Spinal cord (tissue), 10 donors: ENCODE measurements at places on chromosomes 12 and 14.
A peak's percentile ranks its signal among the peaks of the same experiment; 100 is the strongest.

- DNase-seq: peak; percentile 92
These were observed at the start of gene JDP2 for GRCh38 chr14:75427482-75428229. Gene JDP2 (plus strand): TSS chr14:75428022. CDS start chr14:75437921, 9,899 bp downstream.

GRCh38 chr14:96249029-96249428 lies 7.0 kb upstream of the BDKRB1 start:
- no peak for DNase-seq

- DNase-seq: no peak
These were observed 35.2 kb upstream of the SLC38A1 start for GRCh38 chr12:46304070-46304469.

- no peak for DNase-seq
These were observed 275.0 kb upstream of the ATP2B1 start for GRCh38 chr12:89983622-89984021.

GRCh38 chr12:121033625-121034349 lies 5.3 kb downstream of the OASL start:
- DNase-seq: no peak

DNA sequence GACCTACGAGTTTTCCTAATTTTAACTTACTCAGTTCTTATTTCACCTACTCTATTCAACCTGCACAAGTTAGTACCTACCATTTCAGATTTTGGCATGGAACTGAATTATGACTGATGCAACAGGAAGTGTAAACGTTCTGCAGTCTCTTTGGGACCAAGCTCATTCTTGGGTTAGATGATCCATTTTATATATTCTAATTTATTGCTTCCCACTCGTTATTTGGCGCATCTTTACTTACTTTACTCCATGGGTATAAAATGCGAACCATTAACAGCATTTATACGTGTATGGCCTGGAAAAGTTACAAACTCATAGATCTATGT lies 1.0 kb upstream of the EML1 start:
- DNase-seq: no peak

DNA sequence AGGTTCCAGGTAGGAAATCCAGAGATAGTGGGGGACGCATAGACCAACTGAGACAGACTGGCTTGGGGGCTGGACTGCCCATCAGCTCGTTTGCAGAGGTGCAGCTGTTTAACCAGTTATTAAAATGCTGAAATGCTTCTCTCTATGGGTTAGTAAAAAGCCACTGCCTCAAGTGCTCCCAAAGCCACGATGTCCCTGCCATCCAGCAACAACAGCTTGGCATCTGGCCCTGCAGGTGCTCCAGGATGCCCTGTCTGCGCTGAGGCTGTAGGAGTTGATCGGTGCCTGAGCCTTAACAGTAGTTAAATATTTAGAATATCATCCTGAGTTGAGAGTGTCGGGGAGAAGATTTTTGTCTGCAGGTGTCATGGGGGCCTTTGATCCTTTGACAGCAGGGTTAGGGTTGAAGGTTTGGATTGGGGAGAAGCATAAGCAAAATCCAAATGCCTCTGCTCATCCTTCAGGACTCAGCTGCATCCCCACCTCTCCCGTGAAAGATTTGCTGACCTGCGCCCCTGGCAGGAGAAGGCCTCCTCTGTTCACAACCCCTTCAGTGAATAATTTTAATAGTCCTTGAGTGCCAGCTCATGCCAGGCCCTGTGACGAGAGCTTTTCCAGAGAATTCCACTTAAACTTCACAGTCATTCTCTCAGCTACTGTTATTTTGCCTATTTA lies 127.3 kb upstream of the PWP1 start:
- DNase-seq: no peak

DNA sequence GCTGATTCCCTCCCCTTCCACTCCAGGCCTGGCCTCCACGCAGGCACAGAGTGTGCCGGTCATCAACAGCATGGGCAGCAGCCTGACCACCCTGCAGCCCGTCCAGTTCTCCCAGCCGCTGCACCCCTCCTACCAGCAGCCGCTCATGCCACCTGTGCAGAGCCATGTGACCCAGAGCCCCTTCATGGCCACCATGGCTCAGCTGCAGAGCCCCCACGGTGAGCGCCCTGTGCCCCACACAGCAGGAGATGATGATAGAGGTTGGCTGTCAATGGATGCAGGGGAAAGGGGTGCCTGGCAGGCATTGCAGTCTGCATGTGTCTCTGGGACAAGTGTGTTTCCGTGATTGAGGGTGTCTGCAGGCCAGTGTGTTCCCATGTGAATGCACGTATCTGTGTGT lies 18.8 kb downstream of the C12orf43 start:
- DNase-seq: no peak

- DNase-seq: no peak
These were observed 18.0 kb downstream of the ACIN1 start for GRCh38 chr14:23076785-23077408.

DNA sequence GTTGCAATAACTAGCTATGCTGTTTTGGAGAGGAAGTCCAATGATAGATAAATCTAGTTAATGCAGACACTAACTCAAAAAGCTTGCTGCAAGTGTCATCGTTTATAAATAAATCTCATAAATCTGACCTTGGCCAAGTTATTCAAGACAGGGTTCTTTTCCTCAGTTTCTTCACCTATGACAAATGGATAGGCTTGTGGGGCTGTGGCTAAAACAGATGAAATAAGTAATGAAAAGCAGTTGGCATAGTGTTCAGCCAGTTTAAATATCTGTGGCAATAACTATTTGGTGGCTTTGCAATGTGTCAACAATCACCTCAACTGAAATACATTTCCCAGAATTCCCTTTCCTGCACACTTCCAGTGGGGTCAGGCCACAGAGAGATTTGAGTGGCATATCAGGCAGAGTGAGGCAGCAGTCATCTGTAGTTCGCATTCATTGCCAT lies 169.9 kb downstream of the DYRK2 start:
- DNase-seq: no peak

- no peak for DNase-seq
These were observed 303.6 kb upstream of the GARIN6 start for GRCh38 chr12:99343960-99344359.

GRCh38 chr12:5262450-5262849 lies 169.5 kb upstream of the NTF3 start:
- no peak for DNase-seq

- no peak for DNase-seq
These were observed 324.1 kb upstream of the FLRT2 start for GRCh38 chr14:85205875-85206274.

DNA sequence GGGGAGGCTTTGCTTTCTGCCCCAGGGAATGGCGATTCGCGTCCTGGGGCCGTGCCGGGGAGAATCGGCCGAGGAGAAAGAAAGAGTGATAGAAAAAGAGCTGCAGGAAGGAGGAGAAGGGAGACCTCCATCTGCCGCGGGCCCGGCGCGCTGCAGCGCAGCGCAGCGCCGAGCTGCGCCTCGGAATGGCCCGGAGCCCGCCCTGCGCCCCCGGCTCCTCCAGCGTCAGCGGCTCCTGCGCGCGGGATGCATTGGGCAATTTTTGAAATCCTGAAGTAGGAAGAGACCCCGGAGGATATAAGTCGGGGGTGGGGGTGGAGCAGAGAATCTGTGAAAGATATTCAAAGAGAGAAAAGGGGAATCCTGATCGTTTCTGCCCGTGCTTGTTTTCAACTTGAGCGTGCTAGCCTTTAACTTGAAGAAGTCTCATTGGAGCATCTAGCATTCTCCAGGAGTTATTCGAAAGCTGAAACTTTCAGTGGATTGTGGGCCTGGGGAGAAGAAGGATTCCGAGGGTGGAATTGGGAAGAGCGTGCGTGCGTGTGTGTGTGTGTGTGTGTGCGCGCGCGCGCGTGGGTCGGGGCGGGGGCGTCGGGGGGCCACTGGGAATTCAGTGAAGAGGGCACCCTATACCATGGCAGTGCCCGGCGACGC lies 441 bp downstream of the PDE3A start:
- peak; percentile 43 for DNase-seq

- no peak for DNase-seq
These were observed 64.2 kb downstream of the PHETA1 start for GRCh38 chr12:111304642-111305071.

DNA sequence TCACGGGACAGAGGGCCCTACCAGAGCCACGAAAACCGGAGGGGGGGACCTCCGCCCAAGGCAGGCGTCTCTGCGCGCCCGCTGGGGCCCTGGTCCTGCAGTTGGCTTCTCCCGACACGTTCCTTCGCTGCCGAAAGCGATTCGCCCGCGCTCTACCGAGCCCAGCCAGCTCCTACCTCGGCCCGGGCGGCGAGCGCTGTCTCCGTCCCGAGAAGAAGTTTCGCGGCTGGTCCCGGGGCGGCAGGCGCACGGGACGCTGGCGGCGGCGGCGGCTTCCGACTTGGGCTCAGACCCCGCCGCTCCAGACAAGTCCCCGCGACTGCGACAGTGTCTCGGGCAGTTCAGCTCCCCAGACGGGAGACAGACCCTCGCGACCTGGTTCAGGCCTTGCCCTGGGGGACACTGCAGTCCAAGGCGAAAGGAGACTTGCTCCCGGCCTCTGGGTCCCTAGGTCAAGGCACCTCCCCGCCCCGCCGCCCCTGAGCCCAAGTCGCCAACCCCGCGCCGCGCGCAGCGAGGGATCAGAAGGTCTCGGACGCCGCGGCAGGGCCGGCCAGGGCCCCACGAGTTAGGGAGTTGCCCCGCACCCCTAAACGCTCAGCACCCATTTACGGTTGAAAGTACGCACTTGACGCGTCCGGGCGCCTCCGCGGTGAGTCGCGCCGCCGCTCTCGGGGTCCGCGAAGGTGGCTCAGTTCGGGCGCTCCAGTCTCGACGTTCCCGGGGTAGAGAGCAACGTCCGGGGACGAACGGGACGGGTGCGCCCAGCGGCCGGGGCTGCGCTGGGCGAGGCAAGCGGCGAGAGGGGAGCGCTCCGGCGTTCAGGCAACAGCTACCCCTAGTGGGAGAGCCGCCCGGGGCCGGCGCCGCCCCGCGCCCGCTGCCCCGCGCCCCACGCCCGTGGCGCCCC lies 1.4 kb upstream of the DIO3 start:
- DNase-seq: no peak

DNA sequence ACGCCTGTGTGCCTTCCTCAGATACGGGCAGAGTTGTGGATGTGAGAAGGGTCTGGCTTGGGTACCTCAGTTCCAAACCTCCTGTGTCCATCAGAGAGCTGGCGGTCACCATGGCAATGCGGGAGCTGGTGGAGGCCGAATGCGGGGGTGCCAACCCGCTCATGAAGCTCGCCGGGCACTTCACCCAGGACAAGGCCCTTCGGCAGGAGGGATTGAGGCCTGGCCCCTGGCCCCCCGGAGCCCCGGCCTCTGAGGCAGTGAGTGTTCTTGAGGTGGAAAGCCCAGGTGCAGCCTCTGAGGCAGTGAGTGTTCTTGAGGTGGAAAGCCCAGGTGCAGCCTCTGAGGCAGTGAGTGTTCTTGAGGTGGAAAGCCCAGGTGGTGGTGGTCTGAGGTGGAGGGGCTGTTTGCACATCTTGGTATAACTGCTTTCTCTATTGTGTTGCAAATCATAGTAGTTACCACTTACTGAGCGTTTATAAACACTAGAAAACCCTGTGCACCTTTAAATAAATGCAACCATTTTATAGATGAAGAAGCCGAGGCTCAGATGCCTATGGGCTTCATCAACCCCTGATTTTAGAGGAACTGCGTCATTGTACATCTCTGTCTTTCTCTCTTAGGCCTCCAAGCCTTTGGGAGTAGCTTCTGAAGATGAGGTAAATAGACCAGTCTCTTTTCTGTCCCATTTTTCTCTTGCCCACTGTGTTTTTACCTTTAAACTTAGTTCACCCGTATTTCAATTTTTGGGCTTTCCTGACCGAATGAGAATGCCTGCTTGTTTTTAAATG lies 976 bp downstream of the PEX5 start:
- no peak for DNase-seq

- no peak for DNase-seq
These were observed 104.3 kb downstream of the FLRT2 start for GRCh38 chr14:85634205-85634604.

DNA sequence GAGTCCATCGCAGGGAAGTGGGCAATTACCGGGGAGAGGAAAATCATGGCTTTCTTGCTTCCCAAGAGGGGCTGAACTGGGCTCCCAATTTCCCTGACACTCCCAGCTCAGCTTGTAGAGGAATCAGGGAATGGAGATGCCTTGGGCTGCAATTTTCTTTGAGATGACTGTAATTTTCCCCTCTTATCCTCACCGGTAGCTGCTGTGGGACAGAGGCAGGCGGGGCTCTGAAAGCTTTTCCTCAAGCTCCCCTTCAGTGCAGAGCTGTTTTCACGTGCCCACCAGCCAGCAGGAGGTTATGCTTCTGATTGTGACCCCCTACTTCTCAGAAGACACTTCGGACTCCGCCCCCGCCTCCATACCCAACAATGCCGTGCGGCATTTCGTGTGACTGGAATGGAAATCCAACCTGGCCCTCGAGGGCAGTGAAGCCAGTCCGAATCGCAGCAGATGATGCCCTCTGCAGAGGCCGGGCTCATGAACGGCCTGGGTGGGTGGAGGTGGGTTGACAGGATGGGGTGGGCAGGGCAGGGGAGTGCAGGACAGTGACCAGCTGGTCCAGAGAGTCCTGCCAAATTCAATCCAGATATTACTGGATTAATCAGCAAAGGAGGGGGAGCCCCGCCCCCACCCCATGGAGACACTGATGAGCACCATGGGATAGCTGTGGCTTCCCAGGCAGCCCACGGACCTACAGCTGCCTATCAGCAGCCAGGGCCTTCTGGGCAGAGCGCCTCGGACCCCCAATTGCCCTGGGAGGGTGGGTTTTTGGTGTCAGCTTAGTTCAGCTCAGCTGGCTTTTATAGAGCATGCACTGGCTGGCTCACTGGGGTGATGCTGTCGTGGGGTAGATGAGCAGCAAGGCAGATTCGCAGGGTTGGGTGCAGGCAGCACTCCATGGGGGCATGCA lies 37.6 kb downstream of the RTL1 start:
- no peak for DNase-seq

DNA sequence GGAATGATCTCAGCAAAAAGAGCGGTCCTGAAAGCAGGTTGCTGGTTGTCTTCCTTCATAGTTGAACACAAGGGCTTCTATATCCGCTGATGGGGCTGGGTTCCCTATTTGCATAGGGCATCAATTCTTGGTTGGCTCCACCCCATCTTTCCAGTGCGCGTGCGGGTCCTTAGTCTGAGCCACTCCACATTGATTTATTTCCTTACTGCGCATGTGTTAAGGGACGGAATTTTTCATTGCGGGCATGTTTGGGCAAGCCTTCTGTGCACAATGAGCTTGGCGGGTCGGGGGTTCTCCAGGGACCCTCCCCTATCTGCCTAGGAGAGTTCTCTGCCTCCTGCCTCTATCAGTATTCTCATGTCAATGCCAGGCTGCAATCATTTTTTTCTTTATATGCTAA lies 21.2 kb upstream of the DLGAP5 start:
- DNase-seq: no peak

- no peak for DNase-seq
These were observed 21.3 kb upstream of the RIN3 start for GRCh38 chr14:92492258-92492657.

GRCh38 chr12:46480316-46480715 lies 107.7 kb upstream of the SLC38A2 start:
- DNase-seq: no peak

DNA sequence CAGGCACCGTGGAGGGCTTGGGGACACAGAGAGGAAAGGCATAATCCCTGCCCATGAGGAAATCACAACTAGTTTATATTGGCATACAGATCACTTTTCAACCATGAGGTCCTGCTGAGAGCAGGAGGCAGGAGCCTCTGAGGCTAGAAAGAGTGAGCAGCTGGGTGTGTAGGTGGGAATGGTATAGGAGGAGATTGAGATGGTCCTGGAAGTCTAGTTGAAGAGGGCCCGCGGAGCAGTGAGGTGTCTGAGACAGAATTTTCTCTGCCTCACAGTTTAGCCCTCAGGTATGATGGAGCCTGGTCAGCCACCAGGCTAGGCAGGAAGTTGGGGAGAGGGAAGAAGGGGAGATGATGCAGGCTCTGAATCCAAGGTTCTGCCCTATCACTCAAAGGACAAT lies 54.7 kb upstream of the JDP2 start:
- DNase-seq: no peak

GRCh38 chr12:122846622-122847515 lies 11.6 kb downstream of the HIP1R start:
- no peak for DNase-seq

- peak; percentile 39 for DNase-seq
These were observed 62.6 kb downstream of the PDZRN4 start for GRCh38 chr12:41250748-41251147.
